Activated CD4-positive, alpha-beta T cell treated with anti-CD3 and anti-CD28 coated beads, Interleukin-2, amount 10 ng/mL, durations not matched to agents 24 days and 14 days (primary cell): ENCODE measurements at places on chromosomes 7 and 10.

DNA sequence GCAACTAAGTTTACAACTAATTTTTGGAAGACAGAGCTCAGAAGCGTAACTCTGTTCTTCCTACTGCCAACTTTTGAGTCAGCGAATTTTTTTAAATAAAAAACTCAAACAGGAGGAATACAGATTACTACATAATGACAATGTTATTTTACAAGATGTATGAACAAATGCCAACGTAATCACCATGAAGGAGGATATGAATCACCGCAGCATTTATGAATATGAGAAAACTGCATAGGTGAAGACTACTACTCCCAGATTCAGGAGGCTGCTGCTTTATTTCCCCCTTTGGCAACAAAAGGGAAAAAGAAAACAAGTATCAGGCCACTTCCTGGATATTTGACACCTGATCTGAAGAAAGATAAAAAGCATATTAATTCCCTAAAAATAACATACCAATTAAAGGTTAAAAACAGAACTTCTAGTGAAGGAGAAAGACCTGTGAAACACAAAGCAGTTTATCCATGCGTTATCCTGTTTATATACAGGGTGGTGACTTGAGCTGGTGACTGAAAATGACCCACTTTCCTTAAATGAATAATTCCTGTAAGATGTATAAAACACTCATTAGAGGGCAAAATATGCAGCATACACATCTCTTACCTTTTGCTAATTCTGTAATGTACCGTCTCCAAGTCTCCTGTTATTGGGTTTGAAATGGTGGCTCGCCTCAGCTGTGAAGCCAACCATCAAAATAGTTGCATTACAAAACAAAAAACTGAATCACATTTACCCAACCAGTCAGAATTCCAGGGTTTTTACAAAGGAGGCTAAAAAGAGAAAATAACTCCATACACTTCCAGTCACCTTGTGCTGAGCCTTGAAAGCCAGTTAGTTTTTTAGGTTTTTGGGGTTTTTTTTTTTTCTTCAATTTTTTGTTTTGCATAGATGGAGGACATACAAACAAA lies 52.0 kb downstream of the P4HA1 start:
- DNase-seq = no peak

DNA sequence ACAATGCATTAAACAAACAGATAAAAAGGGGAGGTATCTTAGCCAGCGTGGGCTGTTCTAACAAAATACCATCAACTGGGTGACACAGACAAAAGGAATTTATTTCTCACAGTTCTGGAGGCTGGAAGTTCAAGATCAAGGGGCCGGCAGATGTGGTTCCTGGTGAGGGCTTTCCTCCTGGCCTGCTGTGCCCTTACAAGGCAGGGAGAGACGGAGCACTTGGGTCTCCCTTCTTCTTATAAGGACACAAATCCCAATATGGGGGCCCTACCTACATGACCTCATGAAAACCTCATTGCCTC lies 281.6 kb upstream of the KLF14 start:
- no peak for DNase-seq

DNA sequence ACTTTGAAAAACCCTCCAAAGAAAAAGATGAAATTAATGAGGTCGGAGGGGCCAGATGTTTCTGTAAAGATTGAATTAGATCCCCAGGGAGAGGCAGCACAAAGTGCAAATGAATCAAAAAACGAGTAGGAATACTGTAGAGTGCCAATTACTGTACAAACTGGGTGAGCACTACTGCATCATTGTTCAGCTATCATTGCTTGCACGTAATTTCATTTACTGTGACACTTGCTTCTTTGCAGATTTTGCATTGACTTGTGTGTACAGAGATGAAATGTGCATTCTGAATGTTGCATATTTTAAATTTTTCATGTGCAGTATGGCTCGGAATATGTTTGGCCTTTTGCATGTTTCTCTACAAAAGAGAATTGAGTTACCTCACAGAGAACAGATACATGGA lies 123.7 kb downstream of the LCOR start:
- DNase-seq = no peak

DNA sequence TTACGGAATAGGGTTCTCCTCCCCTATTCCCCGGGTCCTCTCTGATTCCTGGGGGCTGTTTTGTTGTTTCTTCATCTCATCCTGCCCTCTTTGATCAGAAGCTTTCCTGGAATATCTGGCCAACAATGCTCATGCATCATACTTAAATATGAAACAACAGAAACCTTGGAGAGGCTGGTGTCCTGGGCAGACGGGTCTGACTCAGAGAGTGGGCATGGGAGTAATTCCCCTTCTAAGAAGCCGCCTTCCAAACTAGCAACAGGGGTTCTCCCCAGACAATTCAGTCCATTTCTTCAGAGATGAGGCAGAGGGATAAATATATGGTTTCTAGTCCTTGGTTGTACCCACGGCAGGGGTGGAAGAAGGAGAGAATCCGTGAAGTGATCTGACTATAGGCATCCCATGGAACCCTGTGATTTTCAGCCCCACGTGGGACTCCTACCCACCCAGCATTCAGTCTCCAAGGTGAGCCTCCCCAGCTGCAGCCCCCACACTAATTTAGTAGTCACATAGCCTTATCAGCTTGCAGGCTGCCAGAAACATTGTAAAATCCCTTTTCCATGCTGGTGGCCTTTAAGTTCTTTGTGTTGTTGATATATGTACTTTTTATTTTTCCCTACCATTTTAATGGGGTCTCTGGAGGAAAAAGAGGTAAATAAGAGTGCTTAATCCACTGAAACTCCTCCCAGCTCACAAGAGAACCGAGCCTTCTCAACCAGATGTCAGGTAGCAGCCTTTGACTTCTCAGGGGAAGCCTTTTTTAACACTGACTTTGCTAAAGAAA lies 119.2 kb downstream of the SFMBT2 start:
- no peak for DNase-seq

DNA sequence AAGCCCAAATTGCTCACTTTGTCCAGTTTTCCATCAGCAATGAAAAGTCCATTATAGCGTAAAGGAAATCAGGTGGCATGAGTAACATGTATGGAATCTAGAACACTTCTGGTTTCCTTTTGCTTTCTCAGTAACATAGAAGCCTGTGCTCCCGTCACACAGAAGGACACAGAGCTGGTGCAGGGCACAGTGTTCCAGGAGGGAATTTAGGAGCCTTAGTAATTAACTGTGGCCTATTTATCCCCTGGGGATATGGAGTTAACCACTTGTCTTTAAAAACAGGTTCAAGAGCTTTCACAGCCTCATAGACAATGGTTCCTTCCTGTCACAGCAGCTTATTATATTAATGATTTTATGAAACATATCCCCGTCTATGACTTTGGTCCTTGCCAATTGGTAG lies 189.9 kb downstream of the NEBL start:
- DNase-seq = no peak

DNA sequence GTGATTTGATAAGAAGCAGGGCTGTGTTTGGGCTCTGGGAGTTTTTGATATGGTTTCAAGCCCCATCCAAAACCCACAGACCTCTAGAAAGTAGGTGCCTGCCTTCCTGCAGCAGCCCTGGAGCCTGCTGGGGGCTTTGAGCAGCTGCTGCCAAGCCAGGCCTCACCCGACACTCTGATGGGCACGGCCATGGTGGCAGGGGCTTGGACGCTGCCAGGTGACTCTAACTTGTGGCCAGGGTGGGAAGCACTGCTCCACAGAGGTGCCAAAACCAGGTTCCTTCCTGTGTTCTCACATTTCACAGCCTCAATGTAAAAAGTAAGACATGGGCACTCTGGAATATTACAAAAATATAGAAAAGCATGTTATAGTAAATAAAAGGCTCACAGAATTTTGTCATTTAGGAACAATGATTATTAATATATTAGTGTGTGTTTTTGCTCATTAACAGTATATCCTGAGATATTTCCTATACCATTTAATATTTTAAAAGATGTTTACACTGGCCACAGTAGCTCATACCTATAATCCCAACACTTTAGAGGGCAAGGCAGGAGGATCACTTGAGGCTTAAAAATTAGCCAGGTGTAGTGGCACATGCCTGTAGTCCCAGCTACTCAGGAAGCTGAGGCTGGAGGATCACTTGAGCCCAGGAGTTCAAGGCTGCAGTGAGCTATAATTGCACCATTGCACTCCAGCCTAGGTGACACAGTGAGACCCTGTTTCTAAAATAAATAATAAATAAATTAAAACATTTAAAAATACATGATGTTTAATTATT lies 95.1 kb downstream of the EGFR start:
- no peak for DNase-seq
